ENCODE measurements at places on chromosomes 1 and 21.

- H3K4me3 ChIP-seq = no peak overlapping the region
- H3K36me3 ChIP-seq = no peaks in the 10 kb centered on the region
- no peak for DNase-seq
- H3K27me3 ChIP-seq = peaks cover 38% of the 10 kb centered on the region
Observed at GRCh38 chr1:182785181-182785580, 4.4 kb upstream of the NPL start.

DNA sequence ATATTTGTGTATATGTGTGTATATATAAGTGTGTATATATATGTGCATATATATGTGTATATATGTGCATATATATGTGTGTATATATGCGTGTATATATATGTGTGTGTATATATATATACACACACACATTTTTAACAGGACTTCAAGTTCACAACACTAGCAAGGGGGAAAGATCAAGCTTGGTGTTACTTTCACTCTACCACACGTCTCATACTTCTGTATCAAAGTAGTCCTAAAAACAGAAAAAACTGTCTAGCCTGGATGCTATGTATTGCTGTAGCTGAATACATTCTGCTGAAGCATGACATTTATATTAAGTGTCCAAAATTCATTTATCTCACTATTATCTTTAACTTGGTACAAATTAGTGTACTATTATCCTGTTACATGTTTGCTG lies 17.9 kb upstream of the ATP6V1G3 start:
- H3K4me3 ChIP-seq = no peak overlapping the region
- H3K4me1 ChIP-seq = no peaks in the 10 kb centered on the region
- DNase-seq = no peak
- H3K27ac ChIP-seq = no peak overlapping the region
- H3K27me3 ChIP-seq = no peaks in the 10 kb centered on the region

- H3K4me1 ChIP-seq = peaks cover 20% of the 10 kb centered on the region
- H3K4me3 ChIP-seq = no peak overlapping the region
- no peaks in the 10 kb centered on the region for H3K36me3 ChIP-seq
- H3K27ac ChIP-seq = no peak overlapping the region
Observed at GRCh38 chr1:6724517-6725141, 23.0 kb upstream of the DNAJC11 start.

GRCh38 chr1:166170075-166170474 lies 3.3 kb upstream of the FAM78B start:
- peaks cover 18% of the 10 kb centered on the region for H3K4me1 ChIP-seq
- no peaks in the 10 kb centered on the region for H3K36me3 ChIP-seq
- H3K27ac ChIP-seq = no peak overlapping the region

GRCh38 chr1:37763791-37764413 lies 1.0 kb downstream of the EPHA10 start:
- no peak overlapping the region for H3K4me3 ChIP-seq
- peaks cover 5% of the 10 kb centered on the region for H3K4me1 ChIP-seq
- no peaks in the 10 kb centered on the region for H3K36me3 ChIP-seq
- peaks cover 76% of the 10 kb centered on the region for H3K27me3 ChIP-seq

DNA sequence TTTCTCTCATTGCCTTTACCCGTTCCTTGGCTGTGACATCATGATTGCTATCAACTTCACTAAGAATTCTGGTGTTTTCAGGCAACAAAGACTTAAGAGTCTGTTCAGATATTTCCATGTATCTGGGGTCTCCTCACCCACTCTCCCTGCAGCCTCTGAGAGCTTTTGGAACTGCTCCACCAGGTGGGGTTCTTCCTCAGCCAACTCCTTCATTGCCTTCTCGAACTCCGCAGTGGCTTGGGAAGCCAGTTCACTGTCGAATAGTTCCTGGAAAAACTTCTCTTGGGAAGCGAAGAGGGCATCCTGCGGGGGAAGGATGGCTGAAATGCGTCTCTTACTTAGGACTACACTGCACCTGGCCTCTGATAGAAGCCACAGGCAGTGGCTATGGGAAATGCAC lies 2.1 kb downstream of the PEX19 start:
- peaks cover 26% of the 10 kb centered on the region for H3K4me1 ChIP-seq
- DNase-seq = no peak
- H3K27ac ChIP-seq = no peak overlapping the region
- H3K27me3 ChIP-seq = peaks cover 3% of the 10 kb centered on the region
- peak overlapping the region; percentile 24 for H3K4me3 ChIP-seq
- peaks cover 36% of the 10 kb centered on the region for H3K36me3 ChIP-seq

GRCh38 chr1:116944613-116945012 lies 34.9 kb downstream of the PTGFRN start:
- H3K27me3 ChIP-seq = no peaks in the 10 kb centered on the region
- peak overlapping the region; percentile 61 for H3K27ac ChIP-seq
- H3K36me3 ChIP-seq = peaks cover 66% of the 10 kb centered on the region
- no peak overlapping the region for H3K4me3 ChIP-seq

DNA sequence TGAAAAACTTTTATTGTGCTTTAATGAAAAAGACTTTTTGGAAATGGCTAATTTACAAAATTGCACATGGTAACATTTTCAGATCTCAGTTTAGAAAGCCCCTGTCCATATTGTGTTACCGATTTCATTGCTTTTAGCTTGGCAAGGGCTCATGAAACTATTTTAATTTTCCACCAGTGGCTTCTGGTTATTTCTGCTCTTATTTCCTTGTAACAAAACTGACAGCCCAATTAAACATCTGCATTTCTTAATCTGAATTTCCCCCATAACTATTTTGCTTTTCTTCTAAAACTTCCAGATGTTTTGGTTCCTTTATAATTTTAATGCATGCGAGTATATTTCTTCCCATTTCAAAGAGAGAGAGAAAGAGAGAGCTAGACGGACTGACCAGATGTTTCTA lies 264.8 kb downstream of the PTPRC start:
- no peaks in the 10 kb centered on the region for H3K27me3 ChIP-seq
- no peak overlapping the region for H3K4me3 ChIP-seq
- peaks cover 18% of the 10 kb centered on the region for H3K4me1 ChIP-seq
- DNase-seq = no peak
- H3K27ac ChIP-seq = no peak overlapping the region

GRCh38 chr1:84833194-84833593 lies 59.8 kb downstream of the LPAR3 start:
- H3K4me3 ChIP-seq = no peak overlapping the region
- DNase-seq = no peak
- H3K36me3 ChIP-seq = no peaks in the 10 kb centered on the region
- H3K27me3 ChIP-seq = peaks cover 4% of the 10 kb centered on the region
- H3K4me1 ChIP-seq = peaks cover 6% of the 10 kb centered on the region

DNA sequence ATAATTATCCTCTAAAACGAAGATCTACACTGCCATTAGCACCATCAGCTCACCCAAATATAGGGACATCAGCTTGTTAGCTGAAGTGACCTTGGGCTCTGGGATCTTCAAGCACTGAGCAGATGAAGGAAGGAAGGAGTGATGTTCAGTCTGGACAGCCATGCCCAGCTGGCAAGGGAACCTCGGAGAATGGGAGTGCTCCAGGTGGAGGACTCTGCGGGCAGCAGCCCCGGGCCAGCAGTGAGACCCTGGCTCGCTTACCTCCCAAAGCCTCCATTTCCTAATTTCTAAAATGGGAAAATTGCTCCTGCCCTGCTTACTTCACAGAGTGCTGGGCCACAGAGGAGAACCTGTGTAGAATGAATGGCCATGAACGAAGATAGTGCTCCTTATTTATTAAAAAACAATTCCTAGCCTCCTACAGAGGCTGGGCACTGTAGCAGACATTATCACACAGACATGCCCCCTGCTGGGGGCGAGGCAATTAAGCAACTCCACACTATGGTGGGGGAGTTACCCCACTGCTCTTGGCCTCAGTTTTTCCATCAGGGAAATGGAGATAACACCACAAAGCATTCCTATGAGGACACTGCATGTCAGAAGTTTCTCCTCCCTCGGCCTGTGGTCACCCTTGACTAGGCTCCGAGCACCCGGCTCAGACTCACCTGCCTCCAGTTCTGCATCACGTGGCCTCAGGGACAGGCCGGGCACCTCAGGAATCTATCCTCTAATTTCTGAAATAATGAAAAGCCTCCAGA lies 117.6 kb downstream of the KCNN3 start:
- no peak for DNase-seq
- no peak overlapping the region for H3K27ac ChIP-seq
- H3K4me1 ChIP-seq = peaks cover 37% of the 10 kb centered on the region
- no peak overlapping the region for H3K4me3 ChIP-seq
- no peaks in the 10 kb centered on the region for H3K36me3 ChIP-seq

DNA sequence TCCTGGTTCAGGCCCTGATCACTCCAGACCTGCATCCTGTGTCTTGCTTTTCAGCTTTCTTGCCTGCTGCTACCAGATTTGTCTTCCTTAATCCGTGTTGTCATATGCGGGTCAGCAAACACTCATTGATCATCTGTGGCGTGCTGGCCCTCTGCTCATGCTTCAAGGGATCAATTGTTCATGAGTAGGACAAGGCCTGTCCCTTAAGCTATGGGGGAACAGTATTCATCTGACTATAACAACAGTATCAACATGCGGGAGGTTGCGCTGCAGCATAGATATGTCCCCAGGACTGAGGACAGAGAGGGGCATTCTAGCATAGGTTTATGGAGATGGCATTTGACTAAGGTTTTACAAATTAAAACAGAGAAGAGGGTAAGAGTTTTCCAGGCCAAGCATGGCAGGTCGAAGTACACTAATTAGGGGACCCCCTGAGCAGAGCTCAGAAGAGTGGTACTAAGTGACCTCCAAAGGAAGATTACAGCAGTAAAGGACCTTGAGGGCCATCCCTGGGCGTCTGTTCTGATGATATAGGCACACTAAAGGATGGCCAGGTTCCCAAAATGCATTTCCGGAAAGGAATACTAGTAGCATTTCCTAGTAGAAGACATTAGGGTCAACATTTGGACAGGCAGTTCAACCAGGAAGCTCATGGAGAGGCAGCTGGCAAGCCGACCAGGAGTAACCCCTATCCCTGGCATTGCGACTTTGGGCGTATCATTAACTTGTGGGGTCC lies 811 bp upstream of the ZNF672 start:
- no peak for DNase-seq

DNA sequence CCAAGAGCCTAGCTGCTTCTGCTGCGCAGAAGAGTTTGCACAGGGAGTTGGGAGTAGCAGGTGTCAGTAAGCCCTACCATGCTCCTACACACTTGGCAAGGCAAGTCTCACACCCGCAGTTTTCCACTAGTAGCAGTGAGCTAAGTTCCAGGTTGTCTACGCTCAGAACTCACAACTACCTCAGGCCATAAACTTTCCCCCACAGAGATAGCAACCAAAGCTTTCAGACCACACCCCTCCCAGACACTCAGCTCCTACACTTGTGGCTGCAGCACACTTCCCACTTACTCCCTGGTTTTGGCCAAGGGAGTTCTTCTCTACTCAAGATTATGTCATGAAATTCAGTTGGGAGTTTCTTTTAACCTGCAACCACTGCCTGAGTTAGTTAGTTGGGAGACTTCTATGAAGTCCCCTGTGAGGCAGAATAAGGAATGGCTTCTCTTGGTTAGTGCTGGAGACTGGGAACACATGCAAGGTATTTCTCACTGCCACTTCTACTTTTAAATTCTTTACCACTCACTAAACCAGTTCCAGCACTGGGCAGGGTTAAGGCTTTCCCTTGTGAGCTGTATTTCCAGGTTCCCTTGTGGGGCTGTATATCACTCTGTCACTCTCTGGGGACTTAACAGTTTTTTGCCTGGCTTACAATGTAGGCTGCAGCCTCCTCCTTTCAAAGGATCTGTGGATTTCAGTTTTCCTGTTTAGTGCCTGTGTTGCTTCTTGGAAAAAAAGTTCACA lies 18.3 kb upstream of the MAB21L3 start:
- H3K36me3 ChIP-seq = peaks cover 17% of the 10 kb centered on the region
- peaks cover 19% of the 10 kb centered on the region for H3K4me1 ChIP-seq
- peaks cover 10% of the 10 kb centered on the region for H3K27me3 ChIP-seq
- H3K4me3 ChIP-seq = no peak overlapping the region

DNA sequence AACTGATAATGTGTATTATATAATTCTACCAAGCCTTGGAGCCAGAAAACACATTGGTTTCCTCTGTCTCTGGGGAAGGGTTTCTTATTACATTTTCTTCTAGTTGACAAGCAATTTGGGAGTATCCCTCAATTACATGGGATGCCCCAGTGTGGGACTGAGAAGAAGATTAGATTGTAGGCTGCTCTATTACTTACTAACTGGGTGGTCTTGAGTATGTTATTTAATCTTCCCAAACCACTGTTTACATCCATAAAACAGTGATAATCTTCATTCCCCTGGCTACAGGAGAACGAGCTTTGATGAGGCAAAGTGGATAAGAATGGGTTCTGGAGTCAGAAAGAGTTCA lies 105.8 kb downstream of the TSEN15 start:
- peaks cover 6% of the 10 kb centered on the region for H3K27me3 ChIP-seq
- H3K36me3 ChIP-seq = no peaks in the 10 kb centered on the region
- no peak overlapping the region for H3K4me3 ChIP-seq
- H3K27ac ChIP-seq = no peak overlapping the region
- no peak for DNase-seq

GRCh38 chr21:19731251-19731650 lies 1267.0 kb upstream of the NCAM2 start:
- no peak for DNase-seq
- H3K27me3 ChIP-seq = peaks cover 2% of the 10 kb centered on the region
- no peak overlapping the region for H3K27ac ChIP-seq

DNA sequence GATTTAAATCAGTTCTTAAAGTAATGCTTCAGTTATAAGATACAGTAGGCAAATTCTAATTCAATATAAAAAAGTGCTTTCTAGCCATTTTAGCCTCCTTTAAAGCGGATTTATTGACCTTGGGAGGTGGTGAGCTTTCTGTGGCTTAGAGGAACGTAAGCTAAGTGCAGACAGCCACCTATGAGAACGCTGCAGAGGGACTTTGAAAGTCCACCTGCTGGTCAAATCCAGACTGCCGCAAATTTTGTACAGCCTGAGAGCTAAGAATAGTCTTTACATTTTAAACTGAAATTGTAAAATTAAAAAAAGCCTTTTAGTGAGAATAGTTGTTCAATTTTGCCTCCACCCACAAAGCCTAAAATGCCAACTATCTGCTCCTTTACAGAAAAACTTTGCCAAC lies 67.0 kb upstream of the SSX2IP start:
- H3K27me3 ChIP-seq = no peaks in the 10 kb centered on the region
- no peak for DNase-seq
- no peak overlapping the region for H3K4me3 ChIP-seq
- no peaks in the 10 kb centered on the region for H3K36me3 ChIP-seq
- no peak overlapping the region for H3K27ac ChIP-seq

DNA sequence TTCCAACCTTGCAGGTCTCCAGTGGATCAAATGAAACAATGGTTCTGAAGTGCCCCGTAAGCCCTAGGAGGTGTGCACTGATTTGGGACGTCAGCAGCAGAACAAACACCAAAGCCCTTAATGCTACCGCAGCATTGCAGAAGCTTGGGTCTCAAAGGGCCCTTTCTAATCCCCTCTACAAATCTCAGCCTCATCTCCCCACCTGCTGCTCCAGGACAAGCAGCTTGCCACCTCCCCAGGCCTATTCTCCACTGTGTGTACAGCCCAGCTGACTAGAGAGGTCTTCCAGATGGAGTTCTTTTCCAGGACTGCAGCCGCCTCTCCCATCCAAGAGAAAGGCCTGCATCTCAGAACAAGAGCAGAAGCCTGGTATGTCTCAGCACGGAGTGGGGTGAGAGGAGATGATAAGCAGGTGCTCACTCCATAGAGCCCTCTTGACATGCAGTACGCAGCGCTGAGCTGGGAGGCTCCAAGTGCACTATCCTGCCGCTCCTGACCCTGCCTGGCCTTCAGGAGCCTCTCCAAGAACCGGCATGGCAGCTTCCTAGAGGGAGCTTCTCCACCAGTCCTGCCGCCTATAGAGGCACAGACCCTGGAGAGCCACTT lies 46.3 kb downstream of the MRPL37 start:
- peak overlapping the region; percentile 94 for H3K27ac ChIP-seq
- DNase-seq = no peak
- H3K4me3 ChIP-seq = no peak overlapping the region
- peaks cover 39% of the 10 kb centered on the region for H3K36me3 ChIP-seq
- H3K4me1 ChIP-seq = peaks cover 18% of the 10 kb centered on the region

GRCh38 chr21:16587681-16588375 lies 858.0 kb downstream of the USP25 start:
- H3K4me1 ChIP-seq = peaks cover 5% of the 10 kb centered on the region
- no peak for DNase-seq
- no peaks in the 10 kb centered on the region for H3K36me3 ChIP-seq
- no peak overlapping the region for H3K4me3 ChIP-seq
- H3K27me3 ChIP-seq = no peaks in the 10 kb centered on the region

All from nephron progenitor cell (in vitro differentiated cells).